ENCODE measurements at places on chromosomes 2 and 18.

GRCh38 chr2:224252631-224253030, 149.3 kb downstream of the FAM124B start:
- DNase-seq = no peak

GRCh38 chr2:224363281-224363680, 38.6 kb downstream of the FAM124B start:
- DNase-seq = no peak

- DNase-seq = no peak
Observed at GRCh38 chr18:23158058-23158457, 22.8 kb downstream of the CABLES1 start.

- peak; percentile 42 for DNase-seq
Observed at GRCh38 chr2:149167001-149167780, 128.7 kb downstream of the LYPD6B start.
